ENCODE measurements at places on chromosomes 12 and 14.

GRCh38 chr14:105258846-105259245 lies 10.5 kb downstream of the BTBD6 start:
- no peak for DNase-seq

DNA sequence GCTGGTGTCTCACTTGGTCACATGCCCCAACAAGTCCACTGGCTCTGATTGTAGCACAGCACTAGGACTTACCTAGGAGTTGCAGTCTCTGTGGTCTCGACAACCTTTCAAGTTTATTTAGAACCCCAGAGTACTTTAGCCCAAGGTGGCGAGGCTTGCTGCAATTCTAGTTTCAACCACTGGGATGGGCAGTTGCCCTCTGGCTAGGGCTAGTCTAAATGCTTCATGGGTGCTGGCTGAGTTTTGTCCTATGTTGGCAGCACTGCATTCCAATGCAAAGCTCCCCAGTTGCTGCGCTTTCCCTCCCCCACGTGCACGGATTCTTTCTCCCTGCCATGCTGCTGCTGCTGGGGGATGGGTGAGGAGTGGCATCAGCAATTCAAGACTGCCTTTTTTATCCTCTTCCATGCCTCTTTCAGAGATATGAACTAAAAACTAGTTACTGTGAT lies 207.9 kb downstream of the SYNE2 start:
- DNase-seq, result no peak

- no peak for DNase-seq
These were observed 149.1 kb downstream of the NTF3 start for GRCh38 chr12:5581019-5581418.

DNA sequence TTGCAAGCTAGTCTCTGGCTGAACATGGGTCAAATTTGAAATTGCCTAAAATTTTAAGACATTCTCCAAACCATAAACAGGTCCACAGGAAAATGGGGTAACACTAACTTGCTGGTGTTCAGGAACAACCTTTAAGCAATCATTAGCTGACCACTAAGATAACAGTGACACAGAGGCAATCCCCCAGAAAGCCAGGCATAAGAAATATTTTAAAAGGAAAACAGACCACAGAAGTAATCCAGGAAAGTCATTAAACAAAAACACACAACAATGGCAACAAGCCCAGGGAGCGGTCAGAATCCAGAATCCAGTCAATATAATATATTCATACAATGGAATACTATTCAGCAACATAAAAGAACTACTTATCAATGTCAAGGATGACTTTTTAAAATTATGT lies 59.1 kb downstream of the LRP6 start:
- DNase-seq, result no peak

DNA sequence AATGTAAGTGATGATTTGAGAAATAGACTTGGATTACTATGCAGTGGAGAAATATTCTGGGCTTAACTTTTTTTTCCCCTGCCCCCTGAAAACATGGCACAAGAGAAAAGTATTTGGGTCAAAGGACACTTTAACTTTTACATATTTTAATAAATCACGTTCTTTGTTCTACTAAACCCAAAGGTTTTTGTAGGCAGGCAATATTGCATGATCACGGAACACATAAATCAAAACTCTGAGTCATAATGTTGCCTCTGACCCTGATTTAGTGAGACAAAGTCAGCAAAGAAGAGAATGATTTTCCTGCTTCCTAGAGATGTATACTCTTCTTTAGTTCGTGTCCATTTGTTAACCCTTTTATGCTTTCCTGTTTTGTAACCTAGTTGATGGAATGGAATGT lies 38.0 kb downstream of the ABCD2 start:
- DNase-seq, result no peak

- no peak for DNase-seq
These were observed 8.3 kb upstream of the CRACR2A start for GRCh38 chr12:3761116-3761735.

- DNase-seq, result no peak
These were observed 341.2 kb downstream of the C12orf75 start for GRCh38 chr12:105671720-105672119.

- no peak for DNase-seq
These were observed 23.2 kb downstream of the BORCS5 start for GRCh38 chr12:12379831-12380730.

DNA sequence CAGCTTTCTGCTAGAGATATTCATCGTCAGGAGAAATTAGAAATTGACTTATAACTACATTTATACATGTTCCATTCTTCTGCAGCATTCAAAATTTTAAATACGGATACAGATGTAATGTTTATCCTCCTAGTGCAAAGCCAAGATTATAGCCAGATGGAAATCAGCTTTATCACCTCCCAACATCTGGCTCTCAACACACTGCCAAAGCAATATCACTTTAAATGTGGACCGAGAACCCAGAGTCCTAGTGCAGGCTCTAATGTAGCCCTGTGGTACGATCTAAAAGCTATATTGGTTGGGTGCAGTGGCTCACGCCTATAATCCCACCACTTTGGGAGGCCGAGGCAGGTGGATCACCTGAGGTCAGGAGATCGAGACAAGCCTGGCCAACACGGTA lies 6.5 kb downstream of the MLH3 start:
- DNase-seq, result no peak

DNA sequence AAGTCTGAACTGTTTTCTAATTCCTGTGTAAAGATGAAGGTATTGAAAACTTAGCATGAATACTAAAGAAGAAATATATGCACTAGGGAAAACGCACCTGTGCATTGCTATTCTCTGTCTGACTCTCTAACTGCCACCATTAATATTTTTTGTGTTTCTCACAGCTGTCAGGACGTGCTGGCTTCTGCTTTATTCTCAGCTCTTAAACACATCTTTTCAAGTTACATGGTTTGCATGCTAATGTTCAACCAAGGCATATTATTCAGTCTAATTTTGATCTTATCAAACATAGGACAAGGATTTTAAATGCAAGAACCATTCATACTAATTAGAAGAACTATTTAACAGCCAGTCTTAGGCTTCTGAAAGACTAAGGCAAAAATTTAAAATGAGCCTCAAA lies 187.4 kb downstream of the KLHL28 start:
- DNase-seq, result no peak
